ENCODE measurements at places on chromosomes 2 and 18.

DNA sequence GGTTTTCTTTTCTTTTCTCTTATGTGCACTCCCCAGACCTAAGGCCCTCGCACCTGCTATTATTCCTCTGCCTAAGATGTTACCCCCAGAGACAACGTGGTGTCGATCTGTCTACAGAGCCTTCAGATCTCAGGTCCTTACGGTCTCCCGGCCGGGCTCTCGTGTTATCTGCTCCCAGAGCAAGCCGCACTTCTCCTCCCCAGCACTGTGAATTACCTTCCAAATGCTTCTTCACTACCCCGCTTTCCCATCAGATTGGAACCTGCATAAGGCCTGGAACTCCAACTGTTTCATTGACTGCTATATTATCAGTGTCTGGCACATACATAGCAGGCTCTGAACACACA is 71.2 kb upstream of the ODC1 start:
- DNase-seq, result no peak

DNA sequence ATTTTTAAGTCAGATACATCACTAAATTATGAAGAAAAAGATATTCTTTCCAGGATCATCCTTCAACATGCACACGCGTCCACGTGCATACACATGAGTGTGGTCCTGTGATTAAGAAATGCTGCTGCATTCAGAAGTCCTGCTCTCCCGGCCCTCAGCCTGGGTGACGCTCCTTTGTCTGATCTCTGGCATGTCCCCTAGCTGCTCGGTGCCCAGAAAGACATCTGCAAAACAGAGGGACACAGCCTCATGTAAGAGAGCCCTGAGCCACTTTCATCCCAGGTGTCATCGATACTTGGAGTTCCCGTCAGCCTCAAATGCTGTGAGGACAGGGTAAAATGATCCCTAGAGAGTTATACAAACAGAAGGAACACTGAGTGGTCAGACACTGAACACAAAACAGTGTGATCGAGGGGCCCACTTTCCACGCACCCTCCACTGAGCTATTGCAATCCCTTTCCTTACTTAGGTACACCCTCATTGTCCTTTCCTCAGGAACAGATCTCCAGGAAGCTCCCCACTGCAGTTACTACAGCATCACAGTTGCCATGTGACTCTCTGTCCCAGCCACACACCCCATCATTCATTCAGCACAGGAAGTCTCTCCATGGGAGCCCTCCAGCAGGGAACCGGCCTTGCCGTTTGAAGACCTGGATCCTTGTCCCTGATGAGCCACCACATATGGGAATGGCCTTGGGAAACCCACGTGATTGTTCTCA is 32.1 kb downstream of the CRACDL start:
- no peak for DNase-seq

DNA sequence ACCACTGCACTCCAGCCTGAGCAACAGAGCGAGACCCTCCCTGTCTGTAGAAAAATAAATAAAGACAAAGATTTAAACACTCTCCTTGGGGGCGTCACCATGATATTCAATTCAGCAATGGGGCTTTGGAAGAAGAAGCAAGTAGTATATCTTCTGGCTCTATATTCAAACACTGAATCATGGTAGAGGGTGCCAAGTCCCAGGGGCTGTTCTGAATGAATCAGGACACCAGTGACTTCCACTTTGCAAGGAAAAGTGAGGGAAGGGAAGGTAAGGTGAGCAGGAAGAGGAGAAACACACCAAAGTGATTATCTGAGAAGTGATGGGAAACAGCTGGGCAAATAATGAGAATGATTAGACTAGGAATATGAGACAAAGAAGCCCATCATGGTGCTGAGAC is 80.5 kb downstream of the AAK1 start:
- DNase-seq, result no peak

DNA sequence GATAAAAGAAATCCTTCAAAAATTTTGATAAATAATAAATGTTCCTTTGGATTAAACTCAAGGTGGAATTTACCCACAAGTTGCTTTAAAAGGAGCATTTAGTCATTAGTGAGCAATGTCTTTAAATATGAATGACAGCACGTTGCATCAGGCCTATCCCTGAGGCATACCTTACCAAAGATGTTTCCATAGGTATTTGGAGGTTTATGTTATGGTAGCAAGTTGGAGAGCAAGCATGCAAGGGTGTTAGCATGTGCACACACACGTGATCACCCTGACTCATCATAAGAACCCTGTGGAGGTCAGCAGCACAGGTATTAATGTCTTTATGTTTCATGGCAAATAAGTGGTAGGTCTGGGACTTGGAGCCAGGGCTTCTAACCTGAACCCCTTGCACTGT is 159.9 kb downstream of the ACTR3 start:
- no peak for DNase-seq

- DNase-seq, result peak; percentile 95
Observed at GRCh38 chr2:26033270-26033817, 540 bp upstream of the RAB10 start.

DNA sequence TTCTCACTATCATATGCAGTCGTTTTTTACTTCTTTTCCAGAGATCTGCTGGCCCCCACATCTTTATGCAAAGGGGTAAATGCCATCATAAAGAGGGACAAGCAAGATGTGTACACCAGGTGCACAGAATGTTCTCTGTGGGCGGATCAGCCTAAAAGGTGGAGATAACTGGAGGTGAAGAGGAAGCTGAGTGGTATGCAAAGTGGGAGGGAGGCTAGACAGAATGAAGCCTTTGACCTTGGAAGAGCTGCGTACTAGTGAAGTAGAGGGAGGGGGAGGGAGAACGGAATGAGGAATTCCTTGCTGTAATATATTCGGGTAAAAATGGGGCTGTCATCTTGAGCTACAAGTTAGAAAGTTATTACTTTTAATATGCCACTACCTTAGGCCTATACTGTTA is 287.5 kb upstream of the VRK2 start:
- DNase-seq, result no peak

- no peak for DNase-seq
Observed at GRCh38 chr2:45121236-45121927, 112.1 kb upstream of the SIX2 start.

GRCh38 chr2:173434762-173435569 is 80.3 kb downstream of the CDCA7 start:
- DNase-seq, result no peak

- DNase-seq, result peak; percentile 86
Observed at GRCh38 chr2:120253021-120253882, 600 bp downstream of the RALB start.

- DNase-seq, result no peak
Observed at GRCh38 chr2:219218217-219218731, 484 bp downstream of the ABCB6 start.

DNA sequence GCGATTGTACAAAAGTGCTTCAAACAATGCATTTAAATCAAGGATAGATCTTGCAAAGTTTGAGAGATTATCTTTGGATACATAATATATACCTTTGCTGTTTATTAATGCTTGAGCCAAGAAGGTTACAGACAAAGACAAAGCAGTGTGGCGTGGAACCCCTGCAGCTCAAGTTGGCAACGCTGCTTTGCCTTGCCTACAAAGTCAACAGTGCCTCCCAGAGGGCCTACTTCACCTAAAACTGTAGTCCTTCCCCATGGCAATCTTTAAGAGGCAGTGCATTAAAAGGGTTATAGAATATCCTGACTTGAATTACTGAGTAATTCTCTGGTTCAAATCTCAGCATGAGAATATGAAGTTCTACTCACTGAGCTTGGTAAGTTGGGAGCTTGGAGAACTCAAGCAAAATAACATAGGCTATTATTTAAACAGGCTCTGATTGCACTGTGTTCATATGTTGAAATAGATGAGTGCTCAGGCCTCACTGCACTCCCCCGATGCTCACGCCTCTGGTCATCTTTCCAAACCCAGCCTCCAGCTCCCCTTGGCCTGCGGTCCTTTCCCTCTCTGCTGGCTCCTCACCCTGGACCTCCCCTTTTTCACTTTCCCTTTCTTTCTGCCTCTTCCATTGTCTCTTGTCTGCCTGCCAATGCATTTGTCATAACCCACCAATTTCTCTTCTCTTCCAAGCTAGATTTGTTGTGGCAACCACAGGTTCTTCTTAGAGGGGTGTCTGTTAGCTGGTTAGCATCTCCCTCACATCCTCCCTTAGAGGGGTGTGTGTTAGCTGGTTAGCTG is 96.5 kb downstream of the MYT1L start:
- no peak for DNase-seq

- no peak for DNase-seq
Observed at GRCh38 chr2:227340106-227340505, 15.1 kb downstream of the MFF start.

DNA sequence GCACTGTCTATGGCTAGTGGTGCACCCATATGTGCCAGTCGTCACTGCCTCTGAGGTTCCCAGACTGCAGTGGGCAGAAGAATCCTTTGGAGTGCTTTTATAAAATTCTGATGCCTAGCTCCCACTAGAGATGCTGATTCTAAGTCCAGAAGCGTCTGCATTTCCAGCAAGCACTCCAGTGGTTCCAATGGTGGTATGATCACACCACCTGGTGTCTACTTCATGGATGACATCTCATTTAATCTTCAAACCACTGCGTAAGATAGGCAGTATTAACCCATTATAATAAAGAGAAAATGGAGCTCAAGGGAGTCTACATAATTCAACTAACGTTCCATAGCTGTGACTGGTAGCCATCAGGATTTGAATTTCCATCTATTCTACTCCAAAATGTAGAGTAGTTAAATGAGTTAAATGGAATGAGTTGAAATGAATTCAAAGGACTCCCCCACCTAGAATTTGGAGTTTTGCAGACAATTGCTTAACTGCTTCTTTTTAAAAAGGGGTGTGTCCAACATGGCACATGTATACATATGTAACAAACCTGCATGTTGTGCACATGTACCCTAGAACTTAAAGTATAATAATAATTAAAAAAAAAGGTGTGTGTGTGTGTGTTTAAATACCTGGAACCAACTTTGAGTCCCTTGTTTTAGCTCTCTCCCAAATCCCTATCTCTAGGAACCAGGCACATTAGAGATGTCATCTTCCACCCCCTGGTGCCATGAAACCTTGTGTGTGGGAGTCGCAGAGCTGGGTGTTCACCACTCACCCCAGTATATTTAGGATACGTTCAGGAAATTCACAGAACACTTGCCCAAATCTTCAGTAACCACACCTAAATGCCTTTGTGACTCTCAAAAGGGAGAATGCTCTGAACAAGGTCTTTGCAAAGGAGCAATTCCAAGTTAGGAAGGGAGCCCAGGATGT is 14.1 kb downstream of the LAMA3 start:
- DNase-seq, result peak; percentile 86

DNA sequence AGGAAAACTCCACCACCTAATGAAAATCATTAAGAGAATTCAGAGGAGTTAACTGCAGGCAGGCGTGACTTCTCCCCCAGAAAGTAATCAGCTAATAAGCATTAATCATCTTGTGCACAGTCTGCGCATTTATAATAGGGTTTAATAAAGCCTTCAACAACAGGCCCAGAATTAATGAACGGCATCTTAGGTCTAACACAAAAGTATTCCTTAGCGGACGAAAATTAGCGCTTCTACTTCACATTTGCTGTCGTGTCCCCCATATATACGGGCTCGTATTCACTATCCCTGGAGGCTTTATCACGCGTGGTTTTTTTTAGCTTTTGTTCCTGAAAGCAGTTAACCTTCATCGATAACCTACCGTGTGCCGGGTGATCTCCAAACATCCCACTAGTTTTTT is 1.8 kb downstream of the ATP8B1 start:
- DNase-seq, result no peak

GRCh38 chr2:181052523-181052891 is 72.1 kb downstream of the UBE2E3 start:
- DNase-seq, result no peak

DNA sequence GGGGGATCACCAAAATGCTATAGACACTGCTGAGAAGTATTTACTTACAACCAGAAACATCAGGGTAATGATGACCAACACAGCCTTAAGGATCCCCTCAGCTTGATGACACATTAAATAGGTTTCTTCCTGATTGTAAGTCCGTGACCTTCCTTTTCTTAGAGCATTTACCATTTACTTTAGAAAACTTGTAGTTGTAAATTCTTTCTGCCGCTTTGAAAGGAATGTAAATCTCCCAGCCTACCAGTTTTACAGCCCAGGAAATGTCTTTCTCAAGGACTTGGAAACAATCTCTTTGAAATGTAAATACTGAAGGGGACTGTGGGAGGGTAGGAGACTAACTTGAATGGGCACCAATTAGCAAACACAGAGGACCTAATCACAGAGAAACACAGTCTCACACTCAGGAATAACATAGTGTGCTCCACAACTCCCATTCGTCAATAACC is 278.6 kb downstream of the DSC3 start:
- no peak for DNase-seq

- no peak for DNase-seq
Observed at GRCh38 chr2:24576146-24576545, 85.1 kb downstream of the NCOA1 start.

- peak; percentile 81 for DNase-seq
Observed at GRCh38 chr2:225462945-225463344, 63.4 kb downstream of the NYAP2 start.

GRCh38 chr2:142694282-142694681 is 183.2 kb upstream of the KYNU start:
- peak; percentile 57 for DNase-seq

GRCh38 chr18:63253428-63254372 is 65.9 kb downstream of the BCL2 start:
- peak; percentile 40 for DNase-seq

GRCh38 chr2:240207661-240208060 is 67.2 kb upstream of the OTOS start:
- no peak for DNase-seq

DNA sequence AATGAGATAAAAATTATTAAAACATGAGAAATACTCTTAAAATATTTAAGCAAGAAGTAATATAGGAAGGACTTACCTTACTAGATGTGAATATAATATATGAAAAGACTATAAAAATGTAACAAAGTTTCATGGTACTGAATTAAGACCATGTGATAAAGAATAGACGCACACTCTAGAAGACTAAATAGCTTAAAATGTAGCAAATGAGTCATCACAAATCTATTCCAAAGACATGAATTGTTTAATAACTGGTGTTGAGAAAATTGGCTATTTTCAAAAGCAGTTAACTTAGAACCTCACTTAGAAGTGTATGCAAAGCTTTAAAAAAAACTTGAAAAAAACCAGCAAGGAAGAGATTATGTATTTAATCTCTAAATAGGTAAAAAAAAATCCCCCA is 64.1 kb downstream of the POLE4 start:
- no peak for DNase-seq

GRCh38 chr2:166831930-166832329 is 56.4 kb upstream of the XIRP2 start:
- DNase-seq, result no peak

GRCh38 chr2:37698931-37699481 is 27.6 kb upstream of the CDC42EP3 start:
- DNase-seq, result no peak

GRCh38 chr2:147100406-147101035 is 744.3 kb upstream of the ACVR2A start:
- no peak for DNase-seq

DNA sequence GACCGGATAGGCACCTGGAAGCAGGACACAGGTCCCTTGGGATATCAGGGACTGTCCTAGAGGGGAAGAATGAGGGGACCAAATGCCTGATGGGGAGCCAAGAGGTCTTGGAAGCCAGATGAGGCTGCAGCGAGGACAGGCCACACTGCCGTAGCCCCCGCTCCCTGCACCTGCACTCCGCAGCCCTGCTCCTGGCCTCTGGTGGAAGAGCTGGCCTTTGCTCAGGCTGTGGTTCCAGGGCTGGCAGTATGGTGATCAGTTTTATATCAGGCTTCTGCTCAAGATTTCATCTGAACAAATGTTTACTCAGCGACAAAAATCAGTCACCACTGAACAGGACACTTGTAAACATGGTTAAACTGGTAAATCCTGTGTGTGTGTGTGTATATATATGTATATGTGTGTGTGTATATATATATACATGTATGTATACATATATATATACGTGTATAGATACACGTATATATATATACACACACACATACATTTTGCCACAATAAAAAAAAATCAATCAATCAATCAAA is 52.5 kb upstream of the TAF1B start:
- no peak for DNase-seq

Measured in OCI-M1 (cell line).